ENCODE measurements at places on chromosomes 1 and 21. TPM values are rescaled to one million over a fixed set of nuclear protein-coding genes. Genes with fewer than 3 reads are reported as not detected.

LRRC38 gene
- not detected for total RNA-seq

AMY2B gene
- 2.6 TPM for total RNA-seq

RGSL1 gene
- total RNA-seq: not detected

ETNK2 gene
- 16.8 TPM for total RNA-seq

NID1 gene
- 256 TPM for total RNA-seq

SH3BGR gene
- 0.33 TPM for total RNA-seq

KLF17 gene
- total RNA-seq: not detected

LORICRIN gene
- not detected for total RNA-seq

GPR3 gene
- 0.98 TPM for total RNA-seq

ANGPTL3 gene
- total RNA-seq: not detected

PBX1 gene
- total RNA-seq: 12.1 TPM

NCAM2 gene
- total RNA-seq: 0.57 TPM

BLZF1 gene
- 24.9 TPM for total RNA-seq

SERTAD4 gene
- total RNA-seq: 3.3 TPM

GJA8 gene
- not detected for total RNA-seq

ENAH gene
- 60.8 TPM for total RNA-seq

LCE1F gene
- total RNA-seq: not detected

TMEM125 gene
- not detected for total RNA-seq

SMCP gene
- total RNA-seq: not detected

ADAMTS4 gene
- total RNA-seq: 14.0 TPM

CD1C gene
- total RNA-seq: not detected

CTTNBP2NL gene
- total RNA-seq: 46.6 TPM

TEX38 gene
- total RNA-seq: not detected

SHISAL2A gene
- total RNA-seq: not detected

S100A16 gene
- total RNA-seq: 678 TPM

CDK18 gene
- 0.33 TPM for total RNA-seq

PLPPR4 gene
- total RNA-seq: 0.19 TPM

AMY1B gene
- not detected for total RNA-seq

RPL5 gene
- 1,288 TPM for total RNA-seq

KRTAP7-1 gene
- total RNA-seq: not detected

CD84 gene
- total RNA-seq: not detected

LIPI gene
- not detected for total RNA-seq
